Smooth muscle cell of trachea (primary cell): ENCODE measurements at places on chromosomes 6 and 20. TPM values are rescaled to one million over a fixed set of nuclear protein-coding genes. Genes with fewer than 3 reads are reported as not detected.

The APCDD1L gene
- 3.6 and 17.5 TPM in 2 replicates for total RNA-seq

The MCHR2 gene
- not detected in 2 replicates for total RNA-seq

The DPM1 gene
- total RNA-seq: 41.7 and 97.3 TPM in 2 replicates

The MCM9 gene
- 10.6 and 11.1 TPM in 2 replicates for total RNA-seq

The CYP21A2 gene
- total RNA-seq: 0.17 and 0.44 TPM in 2 replicates

The TUBB1 gene
- not detected in 2 replicates for total RNA-seq

The SLC26A8 gene
- total RNA-seq: under 0.01 and 0.87 TPM in 2 replicates

The ITPA gene
- 34.7 and 38.1 TPM in 2 replicates for total RNA-seq

The FAM83C gene
- not detected in 2 replicates for total RNA-seq

The GPSM3 gene
- total RNA-seq: 1.3 and 1.8 TPM in 2 replicates

The MYBL2 gene
- 0.66 and 7.0 TPM in 2 replicates for total RNA-seq

The TLDC2 gene
- total RNA-seq: 0.15 TPM in 1 of 2 replicates, not detected in the other

The IL17A gene
- total RNA-seq: not detected in 2 replicates

The FOXF2 gene
- 55.7 and 70.8 TPM in 2 replicates for total RNA-seq

The TTBK1 gene
- under 0.01 TPM in 1 of 2 replicates, not detected in the other for total RNA-seq

The TMEM74B gene
- total RNA-seq: 0.15 TPM in 1 of 2 replicates, not detected in the other

The RALY gene
- 67.0 and 86.2 TPM in 2 replicates for total RNA-seq

The BEND6 gene
- 7.7 and 17.7 TPM in 2 replicates for total RNA-seq

The SNX3 gene
- total RNA-seq: 203 and 256 TPM in 2 replicates

The MEP1A gene
- total RNA-seq: not detected in 2 replicates

The MTO1 gene
- total RNA-seq: 34.6 and 36.4 TPM in 2 replicates

The CITED2 gene
- total RNA-seq: 74.3 and 160 TPM in 2 replicates

The CD83 gene
- 4.5 and 7.3 TPM in 2 replicates for total RNA-seq

The CYP39A1 gene
- total RNA-seq: 1.3 and 1.7 TPM in 2 replicates

The SRSF12 gene
- total RNA-seq: not detected in 2 replicates

The ZBP1 gene
- not detected in 2 replicates for total RNA-seq
